Caki2 (cell line): ENCODE measurements at places on chromosomes 3 and 15. TPM values are rescaled to one million over a fixed set of nuclear protein-coding genes. Genes with fewer than 3 reads are reported as not detected.

DNA sequence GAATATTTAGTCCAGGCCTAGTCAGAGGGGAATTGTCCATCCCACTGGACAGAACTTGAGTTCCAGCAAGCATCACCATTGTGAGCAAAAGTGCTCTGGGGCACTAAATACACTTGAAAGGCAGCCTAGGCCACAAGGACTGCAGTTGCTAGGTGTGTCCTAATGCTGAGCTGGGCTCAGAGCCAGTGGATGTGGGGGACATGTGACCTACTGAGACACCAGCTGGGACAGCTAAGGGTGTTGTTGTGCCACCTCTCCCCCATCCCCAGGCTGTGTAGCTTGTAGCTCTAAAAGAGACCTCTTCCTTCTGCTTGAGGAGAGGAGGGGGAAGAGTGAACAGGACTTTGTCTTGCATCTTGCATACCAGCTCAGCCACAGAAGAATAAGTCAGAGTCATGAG lies 120.9 kb downstream of the DTWD1 start:
- DNase-seq = no peak

DNA sequence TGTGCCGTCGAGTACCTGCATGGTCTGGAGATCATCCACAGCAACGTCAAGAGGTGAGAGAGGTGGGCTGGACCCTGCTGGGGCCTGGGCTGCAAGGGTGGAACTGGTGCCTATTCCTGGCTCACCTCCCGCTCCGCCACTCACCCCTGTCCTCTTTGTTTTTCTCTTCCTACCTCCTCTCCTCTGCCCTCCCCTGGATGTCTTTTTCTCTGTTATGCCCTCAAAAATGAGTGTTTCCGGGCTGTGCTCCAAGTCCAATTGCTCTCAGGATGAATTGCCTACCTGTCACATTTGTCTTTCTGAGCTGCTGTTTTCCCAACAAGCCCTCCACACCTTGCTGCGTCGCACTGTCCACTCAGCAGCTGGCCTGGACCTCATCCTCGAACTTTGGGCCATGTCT lies 28.5 kb upstream of the TATDN2 start:
- DNase-seq = no peak

- DNase-seq = peak; percentile 37
These were observed 346.8 kb downstream of the CNTN3 start for GRCh38 chr3:74267588-74268184.

DNA sequence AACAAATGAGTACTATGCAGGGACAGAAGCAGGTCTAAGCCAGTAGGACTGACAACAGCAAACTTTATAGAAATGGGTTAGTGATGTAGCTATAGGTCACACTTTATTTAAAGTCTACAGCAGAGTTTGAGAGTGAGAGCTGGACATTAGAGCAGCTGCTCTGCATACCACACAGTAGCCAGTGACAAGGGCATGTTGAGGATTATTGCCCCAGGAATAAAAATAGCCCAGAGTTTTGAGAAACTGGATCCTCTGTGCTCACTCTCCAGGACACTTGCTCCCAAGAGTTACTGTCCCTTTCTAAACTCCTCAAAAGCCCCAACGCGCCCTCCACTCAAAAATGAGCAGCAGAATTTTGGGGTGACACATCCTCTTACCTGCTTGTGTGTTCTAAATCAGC lies 21.1 kb downstream of the LRTM1 start:
- no peak for DNase-seq

GRCh38 chr3:138114988-138115971 lies at the start of gene DZIP1L:
Gene DZIP1L (minus strand): TSS chr3:138115608. CDS start chr3:138103971, 11,637 bp downstream.
- peak; percentile 85 for DNase-seq

Gene NR1I2
- total RNA-seq = not detected in 2 replicates
